Cortex of kidney (tissue), 1 donor: ENCODE measurements at places on chromosomes 5 and 9.

GRCh38 chr5:157606046-157606445 is 30.5 kb upstream of the ADAM19 start:
- no peak for DNase-seq

DNA sequence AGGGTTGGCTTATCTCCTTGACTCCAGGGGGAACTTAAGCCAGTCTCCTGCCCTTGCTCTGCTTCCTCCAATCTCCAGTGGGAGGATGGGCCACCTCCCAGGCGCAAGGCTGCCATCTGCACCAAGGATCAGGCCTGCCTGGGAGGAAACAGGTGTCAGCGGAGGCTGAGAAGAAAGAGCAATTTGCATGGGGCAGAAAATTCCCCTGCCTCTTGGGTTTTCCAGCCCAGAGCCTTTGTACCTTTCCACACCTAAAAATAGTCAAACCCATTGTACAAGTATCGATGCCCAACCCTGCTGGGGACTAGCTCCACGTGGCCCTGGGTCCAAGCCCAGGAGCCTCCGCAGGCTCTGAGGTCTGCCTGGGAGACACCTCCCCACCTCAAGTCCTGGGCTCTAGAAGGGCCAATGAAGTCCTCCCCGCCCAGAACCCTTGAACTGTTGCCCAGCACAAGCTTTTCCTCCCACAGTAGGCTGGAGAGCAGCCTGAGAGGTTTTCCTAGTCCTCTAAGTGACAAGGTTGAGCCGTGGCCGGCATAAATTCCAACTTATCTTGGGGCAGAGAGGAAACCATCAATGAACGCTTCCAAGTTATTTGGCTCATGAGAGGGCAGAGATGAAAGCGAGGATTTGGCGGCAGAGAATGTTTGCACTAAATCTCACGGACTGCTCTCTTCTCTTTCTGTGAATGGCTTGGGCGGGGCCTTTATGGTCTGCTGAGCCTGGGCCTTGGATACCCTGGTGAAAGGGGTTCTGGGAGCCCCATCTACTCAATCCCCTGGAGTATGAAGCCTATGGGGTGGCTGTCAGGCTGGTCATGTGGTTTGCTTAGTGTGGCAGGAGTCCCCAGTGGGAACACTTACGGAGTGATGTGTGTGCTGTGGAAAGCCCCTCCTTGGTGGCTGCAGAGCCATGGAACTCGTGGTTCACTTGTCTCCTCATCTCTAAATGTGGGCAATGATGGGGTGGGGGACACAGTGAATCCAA is 15.6 kb downstream of the JADE2 start:
- no peak for DNase-seq

DNA sequence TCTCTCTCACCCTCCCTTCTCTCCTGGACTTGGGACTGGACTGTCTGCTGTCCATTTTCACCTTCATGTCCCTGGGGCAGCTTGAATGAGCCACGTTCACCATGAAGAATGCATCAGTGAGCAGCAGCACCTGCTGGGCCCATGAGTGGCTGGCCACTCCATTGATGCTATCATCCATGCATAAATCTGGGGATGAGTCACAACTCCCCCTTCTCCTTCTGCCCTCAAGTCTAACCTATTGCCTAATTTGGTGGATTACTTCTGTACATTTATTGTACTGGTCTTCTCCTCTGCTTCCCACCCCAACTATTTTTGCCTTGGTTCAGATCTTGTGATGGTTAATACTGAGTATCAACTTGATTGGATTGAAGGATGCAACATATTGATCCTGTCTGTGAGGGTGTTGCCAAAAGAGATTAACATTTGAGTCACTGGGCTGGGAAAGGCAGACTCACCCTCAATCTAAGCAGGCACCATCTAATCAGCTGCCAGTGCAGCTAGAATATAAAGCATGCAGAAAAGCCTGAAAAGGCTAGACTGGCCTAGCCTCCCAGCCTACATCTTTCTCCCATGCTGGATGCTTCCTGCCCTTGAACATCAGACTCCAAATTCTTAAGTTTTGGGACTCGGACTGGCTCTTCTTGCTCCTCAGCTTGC is 46.7 kb downstream of the GDNF start:
- DNase-seq: no peak

DNA sequence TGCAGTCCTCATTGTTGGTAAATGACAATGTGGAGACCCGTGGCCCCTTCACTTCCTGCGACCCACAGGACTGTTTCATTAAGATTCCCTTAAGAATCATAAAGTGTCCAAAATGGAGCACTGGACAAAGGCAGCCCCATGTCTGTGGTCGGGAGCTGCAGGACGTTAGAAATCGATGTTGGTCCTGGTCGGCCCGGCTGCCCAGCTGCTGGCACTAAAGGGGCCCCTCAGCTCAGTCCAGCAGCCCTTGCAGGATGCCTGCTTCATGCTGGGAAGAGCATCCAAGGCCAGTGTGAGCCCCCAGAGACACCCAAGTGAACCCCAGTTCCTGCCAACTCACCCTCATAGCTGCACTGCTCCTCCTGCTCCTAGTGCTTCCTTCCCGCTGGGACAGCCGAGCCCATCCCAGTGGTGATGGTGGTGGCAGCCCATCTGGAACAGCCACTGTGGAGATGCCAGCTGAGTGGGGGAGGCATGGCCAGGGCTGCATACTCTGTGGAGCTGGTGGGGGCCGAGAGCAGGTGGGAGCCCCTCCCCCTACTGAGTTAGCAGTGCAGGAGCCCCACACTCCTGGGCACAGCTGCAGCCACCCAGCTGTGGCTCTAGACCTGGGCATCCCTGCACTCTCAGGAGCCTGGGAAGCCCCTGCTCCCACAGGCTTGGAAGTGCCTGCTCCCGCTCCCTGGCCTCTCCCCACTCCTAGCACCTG is 168.0 kb upstream of the IRX2 start:
- DNase-seq: no peak

DNA sequence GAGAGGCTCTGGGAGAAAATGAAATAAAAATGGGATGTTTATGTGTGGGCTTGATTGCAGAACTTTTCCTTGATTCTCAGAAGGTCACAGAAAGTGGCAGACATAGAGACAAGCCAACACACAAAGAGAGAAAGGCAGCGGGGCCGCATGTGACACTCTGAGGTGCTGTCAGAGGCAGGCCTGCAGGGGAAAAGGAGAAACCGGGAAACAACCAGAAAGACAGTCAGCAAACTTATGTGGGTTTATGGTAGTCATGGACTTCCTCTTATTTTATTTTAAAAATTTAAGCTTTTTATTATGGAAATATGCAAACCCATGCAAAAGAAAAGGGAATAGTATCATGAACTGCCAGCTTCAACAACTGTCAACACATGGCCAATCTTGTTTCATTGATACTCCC is 16.3 kb upstream of the IGFBPL1 start:
- no peak for DNase-seq

- no peak for DNase-seq
Observed at GRCh38 chr5:20683241-20683940, 695.4 kb upstream of the CDH18 start.

DNA sequence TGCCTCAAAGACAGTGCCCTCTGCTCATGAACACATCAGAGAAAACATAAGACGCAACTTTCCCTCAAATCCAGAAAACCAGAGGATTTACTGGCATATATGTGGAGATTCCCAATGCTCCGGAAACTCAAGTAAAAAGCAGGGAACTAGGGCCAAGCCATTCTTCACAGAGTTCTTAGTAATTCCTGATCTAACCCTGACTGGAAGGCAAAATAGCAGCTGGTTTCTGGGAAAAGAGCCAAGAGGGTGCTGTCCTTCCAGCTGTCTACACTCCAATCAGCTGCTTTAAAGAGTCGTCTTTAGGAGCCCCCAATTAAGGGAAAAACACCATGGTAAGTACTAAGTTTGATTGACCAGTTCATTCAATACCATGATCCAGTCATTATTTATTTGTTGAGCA is 49.6 kb downstream of the GNA14 start:
- no peak for DNase-seq

- no peak for DNase-seq
Observed at GRCh38 chr5:167361795-167362194, 929.6 kb upstream of the WWC1 start.

DNA sequence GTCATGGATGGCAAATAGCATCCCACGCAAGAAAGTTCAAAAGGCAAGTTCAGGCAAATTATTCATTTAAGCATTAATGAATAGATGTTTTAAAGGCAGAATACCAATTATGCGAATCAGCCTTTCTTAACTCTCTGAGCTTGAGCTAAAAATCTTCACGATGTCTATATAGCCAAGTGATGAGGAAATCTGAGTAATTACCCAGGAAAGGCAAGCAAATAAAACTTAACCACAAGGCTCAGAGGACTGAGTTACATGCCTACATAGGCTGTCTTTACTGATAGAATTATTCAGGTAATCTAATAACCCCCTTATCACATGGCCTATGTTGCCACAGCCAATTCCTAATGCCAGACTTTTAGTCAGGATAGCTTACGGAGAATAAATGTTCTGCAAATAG is 120.8 kb upstream of the MTAP start:
- no peak for DNase-seq

GRCh38 chr5:78511121-78511906 is 137.3 kb downstream of the LHFPL2 start:
- DNase-seq: no peak

DNA sequence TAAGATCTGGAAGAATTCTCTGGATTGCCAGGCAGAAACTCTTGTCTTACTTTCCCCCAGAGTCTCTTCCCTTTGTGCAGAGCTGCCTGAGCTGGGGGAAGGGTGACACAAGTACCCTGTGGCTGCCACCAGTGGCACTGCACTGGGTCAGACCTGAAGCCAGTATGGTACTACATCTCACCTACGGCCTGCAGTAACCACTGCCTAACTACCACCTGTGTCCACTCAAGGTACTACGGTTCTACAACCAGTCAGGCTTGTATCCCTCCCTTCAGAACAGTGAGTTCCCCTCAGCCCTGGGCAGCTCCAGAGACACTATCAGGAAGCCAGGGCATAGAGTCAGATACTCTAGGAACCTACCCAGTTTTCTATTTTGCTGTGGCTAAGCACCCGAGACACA is 212.0 kb upstream of the POU5F2 start:
- DNase-seq: no peak

GRCh38 chr9:124066783-124067577 is 55.4 kb downstream of the LHX2 start:
- DNase-seq: no peak

DNA sequence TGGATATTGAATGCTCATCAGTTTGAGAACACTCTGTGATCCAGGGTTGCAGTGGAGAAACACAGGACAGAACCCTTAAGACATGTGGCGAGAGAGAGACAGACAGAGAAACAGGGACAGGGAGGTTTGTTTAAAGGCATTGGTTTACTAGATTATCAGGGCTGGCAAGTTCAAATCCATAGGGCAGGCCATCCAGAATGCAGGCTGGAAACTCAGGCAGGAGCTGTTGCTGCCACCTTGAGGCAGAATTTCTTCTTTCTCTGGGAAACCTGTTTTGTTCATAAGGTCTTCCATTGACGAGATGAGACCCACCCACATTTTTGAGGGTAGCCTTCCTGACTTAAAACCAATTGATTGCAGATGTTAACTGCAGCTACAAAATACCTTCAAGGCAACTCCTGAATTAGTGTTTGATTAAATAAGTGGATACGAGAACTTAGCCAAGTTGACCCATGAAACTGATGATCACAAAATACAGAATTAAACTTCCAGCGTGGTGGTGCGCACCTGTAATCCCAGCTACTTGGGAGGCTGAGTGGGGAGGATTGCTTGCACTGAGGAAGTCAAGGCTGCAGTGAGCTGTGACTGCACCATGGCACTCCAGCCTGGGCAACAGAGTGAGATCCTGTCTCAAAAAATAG is 55.9 kb downstream of the NSUN2 start:
- no peak for DNase-seq
